Spinal cord (tissue), 10 donors: ENCODE measurements at places on chromosomes 6 and 20. TPM values are rescaled to one million over a fixed set of nuclear protein-coding genes. Genes with fewer than 3 reads are reported as not detected.

DNA sequence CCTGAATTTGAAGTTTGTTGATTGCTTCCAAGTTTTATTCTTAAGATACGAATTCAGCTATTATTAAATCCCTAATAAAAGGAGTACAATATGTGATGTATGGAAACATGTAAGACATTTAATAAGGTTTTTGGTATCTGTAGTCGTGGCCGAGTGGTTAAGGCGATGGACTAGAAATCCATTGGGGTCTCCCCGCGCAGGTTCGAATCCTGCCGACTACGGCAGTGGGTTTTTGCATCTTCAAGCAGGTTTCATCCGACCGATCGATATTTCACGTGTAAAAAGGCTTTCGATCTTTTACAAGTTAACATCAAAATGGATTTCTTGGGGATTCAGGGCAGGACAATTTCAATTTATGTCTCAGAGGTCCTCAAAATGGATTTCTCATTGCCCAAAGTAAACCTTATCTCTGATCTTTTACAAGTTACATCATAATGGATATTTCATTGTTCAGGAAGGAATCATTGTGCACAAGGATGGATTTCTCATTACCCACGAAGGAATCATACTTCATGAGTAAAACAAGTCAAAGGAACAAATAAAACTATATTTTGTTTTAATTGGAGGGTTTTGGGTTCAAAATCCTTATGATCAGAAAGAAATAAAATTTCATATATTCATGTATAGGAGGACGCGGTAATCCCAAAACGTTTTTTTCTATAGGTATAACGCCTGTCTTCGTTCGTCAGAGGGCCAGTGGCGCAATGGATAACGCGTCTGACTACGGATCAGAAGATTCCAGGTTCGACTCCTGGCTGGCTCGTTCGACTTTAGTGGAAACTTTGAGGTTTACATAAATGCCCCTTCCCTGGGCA lies 37.3 kb upstream of the BTN3A2 start:
- no peak overlapping the region for H3K27ac ChIP-seq
- peaks cover 6% of the 10 kb centered on the region for H3K4me1 ChIP-seq
- peak; percentile 87 for DNase-seq
- H3K27me3 ChIP-seq, result peaks cover 85% of the 10 kb centered on the region

- H3K4me1 ChIP-seq, result peaks cover 10% of the 10 kb centered on the region
- H3K27ac ChIP-seq, result no peak overlapping the region
- H3K27me3 ChIP-seq, result no peaks in the 10 kb centered on the region
- no peaks in the 10 kb centered on the region for H3K36me3 ChIP-seq
- H3K4me3 ChIP-seq, result no peak overlapping the region
- no peak for DNase-seq
These were observed 103.7 kb downstream of the ARID1B start for GRCh38 chr6:156880913-156881312.

GRCh38 chr20:1892119-1892385 lies 3.2 kb upstream of the SIRPA start:
- peaks cover 49% of the 10 kb centered on the region for H3K4me1 ChIP-seq
- no peak for DNase-seq

MYLK2 gene
- total RNA-seq, result 5.2 TPM

SNAP25 gene
- total RNA-seq, result 370 TPM

TINAG gene
- not detected for total RNA-seq

HSPA1L gene
- 3.3 TPM for total RNA-seq
